Stimulated activated CD4-positive, alpha-beta T cell treated with anti-CD3 and anti-CD28 coated beads, TNF-alpha, amount 100 ng/mL, for 1 hour (primary cell): ENCODE measurements at places on chromosomes 2 and 18.

GRCh38 chr2:232488721-232489300 lies 1.2 kb upstream of the ECEL1 start:
- DNase-seq: no peak

GRCh38 chr2:150003544-150003943 lies 416.0 kb upstream of the MMADHC start:
- DNase-seq: no peak

DNA sequence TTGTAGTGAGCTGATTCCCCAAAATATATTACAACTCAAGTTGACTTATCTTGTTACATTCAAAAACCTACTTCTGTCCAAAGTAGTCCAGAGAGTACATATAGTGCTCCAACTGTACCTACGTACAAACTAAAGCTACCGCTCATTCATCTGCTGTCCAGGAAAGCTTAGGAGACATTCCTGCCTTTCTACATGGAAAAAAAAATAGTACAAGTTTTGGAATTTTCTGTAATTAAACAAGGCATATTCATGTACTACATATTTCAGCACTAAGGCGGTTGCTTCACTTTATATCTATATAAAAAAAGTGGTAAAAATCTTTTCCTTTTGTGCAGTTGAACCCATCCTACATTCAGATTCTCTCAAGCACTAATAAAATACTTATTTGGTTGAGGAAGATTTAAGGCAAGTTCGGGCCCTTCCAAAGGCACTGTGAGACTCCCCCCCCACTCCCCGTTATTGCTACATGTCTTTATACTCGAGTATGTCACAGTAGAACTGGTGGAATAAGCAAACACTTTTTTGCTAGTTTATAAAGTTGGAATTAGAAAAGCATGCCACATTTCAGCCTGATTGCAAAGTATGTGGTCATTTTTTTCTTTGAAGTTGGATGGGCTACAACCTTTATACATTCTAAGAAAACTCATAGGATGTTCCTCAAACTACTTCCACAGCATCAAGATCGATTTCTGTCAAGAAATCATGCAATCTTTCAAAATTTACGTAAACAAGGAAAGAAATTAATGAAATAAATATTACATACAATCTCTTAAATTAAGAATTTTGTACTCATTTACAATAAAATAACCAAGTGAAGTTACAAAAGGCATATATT lies 3.7 kb downstream of the ZFP36L2 start:
- no peak for DNase-seq

DNA sequence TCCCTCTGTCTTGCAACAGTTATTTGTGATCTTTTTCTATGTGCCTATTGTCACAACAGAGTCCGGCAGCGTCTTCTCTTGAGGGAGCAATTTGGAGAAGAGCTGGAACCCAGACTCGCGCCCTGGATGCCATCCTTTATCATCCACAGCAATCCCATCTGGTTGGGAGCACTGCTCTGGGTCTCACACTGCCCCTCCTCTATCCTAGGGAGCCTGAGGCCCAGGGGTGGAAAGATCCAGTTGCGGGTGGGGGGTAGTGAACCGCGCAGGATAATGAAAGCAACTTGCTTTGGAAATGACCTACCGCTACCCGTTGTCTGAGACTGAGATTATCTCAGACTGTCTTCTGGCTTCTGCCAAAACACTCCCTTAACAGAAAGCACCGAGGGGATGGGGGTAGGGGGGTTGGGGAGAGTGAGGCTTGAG lies 713 bp downstream of the WBP1 start:
- no peak for DNase-seq

DNA sequence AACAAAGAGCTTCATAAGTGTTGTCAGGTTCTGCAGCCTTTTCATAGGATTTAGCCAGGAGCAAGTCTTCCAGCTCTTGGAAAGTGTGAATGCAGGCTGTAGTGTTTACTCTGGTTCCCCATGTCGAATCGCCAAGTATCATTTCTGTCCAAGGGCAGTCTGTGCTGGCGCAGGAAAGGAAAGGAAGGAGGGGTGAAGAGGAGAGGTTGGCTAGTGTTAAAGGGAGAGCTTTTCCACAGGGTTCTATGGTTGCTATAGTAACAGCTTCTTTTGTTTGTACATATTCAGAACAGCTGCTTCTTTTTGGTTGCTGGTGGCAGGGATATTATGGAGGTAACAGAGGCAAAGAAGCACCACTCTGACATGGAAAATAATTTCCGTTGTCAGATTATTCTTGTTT lies 69.9 kb downstream of the KCNH7 start:
- DNase-seq: no peak

- no peak for DNase-seq
Measured at GRCh38 chr2:164430166-164430783, 191.0 kb downstream of the GRB14 start.

GRCh38 chr18:31575515-31576257 lies 16.0 kb upstream of the TTR start:
- DNase-seq: no peak

DNA sequence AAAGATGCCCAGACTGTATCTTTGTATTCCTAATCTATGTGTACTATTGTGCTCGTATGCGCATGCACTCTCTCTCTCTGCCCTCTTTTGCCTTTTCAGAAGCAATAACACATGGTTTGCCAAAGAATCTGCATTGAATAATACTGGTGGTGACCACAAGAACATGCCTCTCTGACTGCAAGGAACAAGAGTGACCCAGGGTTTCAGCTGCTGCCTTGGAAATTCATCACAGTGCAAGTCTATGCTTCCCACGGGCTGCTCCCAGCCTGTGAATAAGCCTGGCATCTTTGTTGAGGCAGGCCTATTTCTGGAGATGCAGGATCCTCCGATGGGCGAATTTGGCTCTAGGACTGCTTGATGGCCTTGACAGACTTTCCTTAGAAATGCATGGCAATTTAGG lies 689.4 kb upstream of the FANCL start:
- no peak for DNase-seq

DNA sequence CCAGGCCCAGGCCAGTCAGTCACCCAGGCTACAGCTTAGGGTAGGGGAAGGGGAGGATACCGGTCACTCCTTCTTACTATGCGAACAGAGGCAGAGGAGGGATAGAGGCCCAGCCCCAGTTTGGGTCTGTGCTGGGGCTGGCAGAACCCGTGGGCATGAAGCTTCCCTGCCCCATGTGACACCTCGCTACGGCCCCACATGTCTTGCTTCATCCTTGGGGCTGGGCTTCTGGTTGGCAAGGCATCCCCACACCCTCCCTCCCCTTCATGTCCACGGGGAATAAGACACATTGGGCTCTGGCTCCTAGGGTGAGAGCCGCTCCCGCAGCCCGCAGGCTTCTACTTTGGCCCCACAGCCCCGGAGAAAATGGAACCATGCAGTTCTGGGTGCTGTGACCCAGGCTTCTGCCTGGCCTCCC lies 32.4 kb downstream of the HS1BP3 start:
- no peak for DNase-seq
